Tongue (tissue), 3 donors: ENCODE measurements at places on chromosomes 3 and 15. TPM values are rescaled to one million over a fixed set of nuclear protein-coding genes. Genes with fewer than 3 reads are reported as not detected.

KNG1 gene
- not detected for total RNA-seq

DNA sequence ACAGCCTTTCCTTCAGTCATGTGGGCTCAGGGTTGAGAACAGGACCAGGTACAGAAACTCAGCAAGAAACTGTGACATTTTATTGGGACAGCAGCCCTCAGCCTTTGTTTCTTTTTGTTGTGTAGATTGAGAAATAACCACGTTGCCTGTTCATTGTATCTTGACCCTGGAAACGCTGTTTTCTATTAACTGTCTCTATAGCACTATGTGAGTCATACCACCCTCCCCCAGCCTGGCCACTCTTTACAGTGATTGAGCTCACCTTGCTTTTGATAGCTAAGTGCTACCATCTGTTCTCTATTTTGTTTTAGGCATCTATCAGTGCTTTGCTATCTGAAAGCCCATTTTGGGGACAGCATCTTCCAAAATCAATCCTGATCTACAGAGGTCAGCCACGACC, 127.9 kb downstream of the CD47 start:
- DNase-seq: no peak

- DNase-seq: peak; percentile 22
Measured at GRCh38 chr3:56890448-56891091, 88.8 kb upstream of the ARHGEF3 start.

ZNF609 gene
- total RNA-seq: 19.6 TPM

DNA sequence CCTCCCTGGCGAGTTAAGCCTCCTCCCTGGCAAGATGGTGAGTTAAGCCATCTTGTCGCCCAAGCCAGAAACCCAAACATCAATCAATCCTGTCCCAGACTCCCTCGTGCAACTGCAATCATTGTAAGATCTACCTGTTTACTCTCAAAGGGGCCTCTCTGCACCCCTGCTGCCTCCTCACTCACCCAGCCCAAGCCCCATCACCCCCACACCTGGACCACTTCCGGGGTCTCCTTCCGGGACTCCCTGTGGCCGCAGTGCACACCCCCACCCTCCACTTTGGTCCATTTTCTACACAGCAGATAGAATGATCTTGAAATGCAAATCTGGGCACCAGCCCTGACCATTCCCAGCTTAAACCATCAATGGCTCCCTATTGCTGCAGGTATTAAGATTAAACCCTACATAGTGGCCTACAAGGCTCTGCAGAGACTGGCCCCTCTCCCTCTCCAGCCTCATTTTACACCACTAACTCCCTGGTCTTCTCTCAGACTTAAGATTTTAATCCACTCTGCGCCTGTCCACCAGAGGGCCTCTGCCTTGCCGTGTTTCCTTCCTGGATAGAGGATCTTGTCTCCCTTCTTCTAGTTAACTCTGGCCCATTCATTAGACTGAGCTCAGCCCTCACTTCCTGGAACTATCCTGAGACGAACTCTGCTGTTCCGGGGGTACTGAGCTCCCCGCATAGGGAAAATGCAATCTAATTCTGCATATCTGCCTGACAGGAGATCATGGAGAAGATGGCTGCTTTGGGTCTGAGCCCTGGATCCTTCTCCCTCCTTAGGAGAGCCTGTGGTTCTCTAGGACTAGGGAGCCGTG, 41.9 kb upstream of the SLC6A1 start:
- DNase-seq: peak; percentile 71

DNA sequence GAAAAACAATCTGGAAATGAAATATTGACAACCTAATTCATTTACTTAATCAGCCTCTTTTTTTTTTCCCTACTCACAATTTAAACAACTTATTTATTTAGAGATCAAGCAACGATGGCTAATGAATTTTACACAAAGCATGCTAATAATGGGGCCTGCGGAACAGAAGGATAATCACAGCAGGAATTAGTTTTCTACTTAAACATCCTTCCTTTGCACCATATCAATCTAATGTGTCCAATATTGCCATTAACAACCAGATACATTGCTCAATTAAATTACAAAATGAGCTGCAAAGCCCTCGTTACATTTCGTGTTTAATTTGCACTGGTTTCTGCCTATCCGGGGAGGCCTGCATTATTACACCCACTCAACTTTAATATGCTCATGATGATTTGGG, 99.2 kb downstream of the RAB11A start:
- DNase-seq: no peak

GRCh38 chr3:37283011-37283410, 108.6 kb upstream of the LRRFIP2 start:
- DNase-seq: no peak

- no peak for DNase-seq
Measured at GRCh38 chr15:80090041-80090440, 30.6 kb downstream of the ZFAND6 start.

NME9 gene
- total RNA-seq: 0.72 TPM

DNA sequence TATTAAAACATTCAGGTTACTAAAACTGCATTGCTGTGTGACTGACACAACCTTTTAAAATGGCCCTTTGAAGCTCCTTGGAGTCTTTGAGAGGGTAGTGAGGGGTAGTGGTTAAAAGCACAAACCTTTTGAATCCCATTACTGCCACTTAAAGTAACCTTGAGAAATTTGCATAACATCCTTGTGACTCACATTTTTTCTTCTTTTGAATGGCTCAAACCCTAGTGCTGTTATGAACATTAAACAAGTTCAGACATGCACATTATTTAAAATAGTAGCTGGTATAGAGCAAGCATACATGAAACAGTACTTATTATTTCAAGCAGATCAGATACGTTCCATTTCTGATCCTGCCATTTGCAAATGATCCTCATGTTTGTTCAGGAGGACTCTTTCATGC, 3.7 kb upstream of the CLDN1 start:
- no peak for DNase-seq
